ENCODE measurements at places on chromosomes 6 and 20. TPM values are rescaled to one million over a fixed set of nuclear protein-coding genes. Genes with fewer than 3 reads are reported as not detected.

Gene PDE7B
- total RNA-seq, result 0.17 TPM

GRCh38 chr6:6943421-6943820, 164.3 kb upstream of the RREB1 start:
- DNase-seq, result no peak

- DNase-seq, result no peak
These were observed 156.6 kb upstream of the HCRTR2 start for GRCh38 chr6:55017555-55018300.

GRCh38 chr6:7100072-7100752, 7.5 kb upstream of the RREB1 start:
- no peak for DNase-seq

DNA sequence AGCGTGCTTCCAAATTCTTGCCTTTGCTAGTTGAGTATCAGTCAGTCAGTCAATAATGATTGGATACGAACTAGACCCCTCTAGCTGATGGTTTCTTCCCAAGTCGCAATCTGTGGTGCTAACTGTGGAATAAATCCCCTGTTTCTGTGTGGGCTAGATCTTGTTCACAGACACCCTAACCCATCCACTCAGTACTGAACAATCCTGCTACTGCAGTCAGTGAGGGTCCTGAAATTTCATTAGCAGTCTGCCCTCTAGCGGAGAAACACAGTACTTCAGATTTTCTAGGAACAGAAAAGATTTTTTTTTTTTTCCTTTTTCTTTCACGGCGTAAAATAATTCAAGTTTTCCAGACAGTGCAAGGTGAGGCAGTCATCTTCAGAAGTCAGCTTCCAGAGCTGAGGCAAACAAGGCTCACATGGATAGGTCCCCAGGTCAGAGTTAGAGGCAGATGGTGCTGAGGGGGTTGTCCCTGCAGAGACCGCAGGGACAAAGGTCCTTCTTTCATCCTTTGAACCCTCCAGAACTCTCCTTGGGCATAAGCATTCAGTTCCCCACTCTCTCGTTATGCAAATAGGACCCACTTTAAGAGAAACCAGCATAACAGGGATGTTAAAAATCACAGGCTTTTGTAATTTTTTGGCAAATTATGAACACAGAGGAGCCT, 119.6 kb downstream of the SCML4 start:
- no peak for DNase-seq

DNA sequence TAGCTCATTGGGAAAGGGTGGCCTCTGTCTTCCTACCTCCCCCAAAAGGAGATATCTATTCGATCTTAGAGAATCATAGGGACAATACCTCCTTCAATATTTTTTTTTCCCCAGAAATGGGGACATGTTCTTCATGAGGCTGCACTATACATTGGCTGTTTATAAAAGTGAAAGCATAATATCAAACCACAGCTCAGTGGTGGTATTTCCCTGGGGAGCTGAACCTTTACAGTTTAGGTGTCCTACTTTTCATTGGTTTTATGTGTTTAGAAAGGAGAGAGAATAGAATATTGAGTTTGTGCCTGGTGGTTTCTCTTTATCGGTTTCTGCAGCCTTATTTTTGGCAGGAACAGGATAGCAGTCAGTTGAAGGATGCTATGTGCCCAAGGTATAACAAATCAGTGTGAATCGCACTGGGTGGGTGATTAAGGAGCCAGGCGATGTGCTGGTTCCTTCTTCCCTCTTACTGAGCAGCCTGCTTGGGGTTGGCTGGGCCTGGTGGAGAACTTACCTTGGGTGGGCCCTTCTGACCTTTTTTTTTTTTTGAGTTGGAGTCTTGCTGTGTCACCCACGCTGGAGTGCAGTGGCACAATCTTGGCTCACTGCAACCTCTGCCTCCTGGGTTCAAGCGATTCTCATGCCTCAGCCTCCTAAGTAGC, 25.2 kb downstream of the UST start:
- no peak for DNase-seq

Gene BIRC7
- 0.51 TPM for total RNA-seq

Gene PPP1R11
- 79.0 TPM for total RNA-seq

GRCh38 chr6:155107432-155108069, 112.4 kb downstream of the TIAM2 start:
- no peak for DNase-seq

Gene RARS2
- total RNA-seq, result 38.9 TPM

Gene SPATS1
- not detected for total RNA-seq
